Mesendoderm (in vitro differentiated cells): ENCODE measurements at places on chromosomes 12 and 14.

- no peak for DNase-seq
Observed at GRCh38 chr12:88775742-88776151, 195.5 kb upstream of the KITLG start.

DNA sequence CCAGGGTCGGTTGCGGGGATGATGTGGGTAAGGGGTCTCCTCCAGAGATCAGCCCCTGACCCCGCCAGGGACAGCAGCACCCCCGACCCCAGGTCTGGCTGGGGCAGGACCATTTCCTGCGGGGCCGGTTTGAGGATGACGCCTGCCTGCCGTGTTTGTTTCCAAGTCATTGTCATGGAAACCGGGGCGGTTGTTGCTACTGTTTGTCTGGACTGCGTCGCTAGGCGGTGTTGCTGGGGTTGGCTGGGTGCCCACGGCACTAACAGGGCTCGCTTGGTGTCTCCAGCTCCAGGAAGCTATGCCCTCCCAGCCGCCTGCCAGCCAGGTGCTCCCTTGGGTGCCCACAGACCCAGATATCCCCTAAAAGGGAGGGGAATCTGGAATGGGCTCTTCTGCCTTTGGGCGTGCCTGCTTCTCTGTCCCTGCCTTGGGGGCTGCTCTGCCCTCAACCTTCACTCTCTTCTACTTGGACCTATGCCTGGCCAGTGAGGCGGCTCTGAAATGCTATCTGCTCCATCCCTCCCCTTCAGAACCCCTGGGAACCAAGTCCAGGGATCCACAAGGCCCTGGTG lies 4.7 kb upstream of the CRIP1 start:
- peak; percentile 98 for DNase-seq

DNA sequence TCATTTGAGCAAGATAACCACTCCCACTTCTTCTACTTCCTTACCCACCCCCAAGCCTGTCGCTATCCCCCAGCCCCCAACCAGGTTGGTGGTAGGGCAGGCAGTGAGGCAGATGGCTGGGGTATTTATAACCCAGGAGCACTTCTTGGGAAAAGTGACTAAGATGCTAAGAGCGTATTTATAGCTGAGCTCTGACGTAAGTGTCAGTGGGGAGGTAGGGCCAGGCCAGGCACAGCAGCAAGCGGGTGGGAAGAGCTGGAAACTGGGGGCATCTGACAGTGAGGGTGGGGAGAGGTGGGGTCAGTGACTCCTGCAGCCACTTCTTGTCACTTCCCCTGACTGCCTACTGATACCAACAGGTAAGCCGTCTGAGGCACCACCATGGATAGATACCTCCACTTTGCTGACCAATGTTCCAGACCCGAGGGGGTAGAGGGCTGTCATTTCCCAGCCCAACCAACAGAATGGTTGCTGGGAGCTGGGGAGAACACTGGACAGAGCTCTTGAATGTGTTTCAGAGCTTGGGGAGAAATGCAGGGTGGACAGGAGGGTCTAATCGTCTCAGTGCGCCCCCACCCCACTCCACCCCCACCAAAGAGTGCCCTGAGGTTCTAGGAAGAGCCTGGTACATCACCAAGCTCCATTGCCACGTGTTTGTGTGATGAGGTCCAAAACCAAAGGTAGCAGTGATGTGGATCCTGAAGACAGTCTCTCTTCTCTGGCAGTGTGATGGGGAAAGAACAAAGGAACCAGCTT lies 2.7 kb upstream of the INHBE start:
- peak; percentile 92 for DNase-seq

- peak; percentile 11 for DNase-seq
Observed at GRCh38 chr12:106522708-106523107, 60.1 kb upstream of the RFX4 start.

- DNase-seq, result peak; percentile 85
Observed at GRCh38 chr12:132904718-132905328, 17.4 kb upstream of the CHFR start.

DNA sequence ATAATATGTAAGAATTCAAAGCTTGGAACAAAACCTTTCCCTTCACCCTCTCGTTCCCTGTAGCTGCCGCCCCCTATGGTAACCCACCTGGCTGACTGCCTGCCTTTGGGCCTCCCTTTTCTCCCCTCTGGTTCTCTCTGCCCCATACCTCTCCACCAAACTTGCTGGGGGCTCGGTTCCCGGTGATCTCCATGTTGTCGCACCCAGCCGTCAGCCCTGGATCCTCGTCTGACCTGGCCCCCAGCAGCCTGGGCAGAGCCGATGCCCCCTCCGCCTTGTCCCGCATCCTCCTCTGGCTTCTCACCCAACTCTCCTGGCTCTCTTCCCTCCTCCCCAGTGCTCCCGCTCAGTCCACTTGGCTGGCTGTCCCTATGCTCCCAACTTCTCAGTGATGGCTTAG lies 4.5 kb downstream of the CYP46A1 start:
- no peak for DNase-seq

DNA sequence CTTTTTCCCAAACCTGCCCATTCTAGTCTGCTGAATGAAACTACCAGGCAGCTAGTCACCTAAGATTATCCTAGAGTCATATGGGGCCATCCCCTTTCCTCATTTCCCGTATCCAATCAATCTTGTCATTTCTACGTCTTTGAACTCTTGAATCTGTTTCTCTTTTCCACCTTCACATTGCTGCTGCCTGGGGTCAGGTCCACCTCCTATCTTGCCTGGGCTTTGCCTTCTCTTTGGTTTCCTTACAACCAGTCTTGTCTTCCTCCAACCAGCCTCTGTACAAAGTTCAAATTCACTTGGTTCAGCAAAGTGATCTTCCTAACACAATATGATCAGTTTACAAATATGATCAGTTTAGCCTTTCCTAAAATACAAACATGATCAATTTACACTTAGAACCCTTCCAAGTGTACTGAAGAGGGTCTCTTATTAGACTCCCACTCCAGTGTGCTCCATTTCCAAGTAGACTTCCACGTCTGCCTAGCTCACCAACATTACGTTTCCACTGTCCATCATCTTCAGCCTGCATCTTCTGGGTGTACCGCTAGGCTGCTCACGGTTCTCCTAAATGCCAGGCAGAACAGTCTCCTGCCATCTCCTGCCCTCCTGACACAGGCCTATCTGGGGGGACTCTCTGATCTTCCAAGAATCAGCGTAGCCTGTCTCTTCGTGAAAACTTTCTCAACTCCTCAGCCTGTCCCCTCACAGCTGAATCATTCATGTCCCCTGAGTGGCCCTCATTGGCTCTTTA lies 4.1 kb upstream of the ACVR1B start:
- DNase-seq, result no peak

DNA sequence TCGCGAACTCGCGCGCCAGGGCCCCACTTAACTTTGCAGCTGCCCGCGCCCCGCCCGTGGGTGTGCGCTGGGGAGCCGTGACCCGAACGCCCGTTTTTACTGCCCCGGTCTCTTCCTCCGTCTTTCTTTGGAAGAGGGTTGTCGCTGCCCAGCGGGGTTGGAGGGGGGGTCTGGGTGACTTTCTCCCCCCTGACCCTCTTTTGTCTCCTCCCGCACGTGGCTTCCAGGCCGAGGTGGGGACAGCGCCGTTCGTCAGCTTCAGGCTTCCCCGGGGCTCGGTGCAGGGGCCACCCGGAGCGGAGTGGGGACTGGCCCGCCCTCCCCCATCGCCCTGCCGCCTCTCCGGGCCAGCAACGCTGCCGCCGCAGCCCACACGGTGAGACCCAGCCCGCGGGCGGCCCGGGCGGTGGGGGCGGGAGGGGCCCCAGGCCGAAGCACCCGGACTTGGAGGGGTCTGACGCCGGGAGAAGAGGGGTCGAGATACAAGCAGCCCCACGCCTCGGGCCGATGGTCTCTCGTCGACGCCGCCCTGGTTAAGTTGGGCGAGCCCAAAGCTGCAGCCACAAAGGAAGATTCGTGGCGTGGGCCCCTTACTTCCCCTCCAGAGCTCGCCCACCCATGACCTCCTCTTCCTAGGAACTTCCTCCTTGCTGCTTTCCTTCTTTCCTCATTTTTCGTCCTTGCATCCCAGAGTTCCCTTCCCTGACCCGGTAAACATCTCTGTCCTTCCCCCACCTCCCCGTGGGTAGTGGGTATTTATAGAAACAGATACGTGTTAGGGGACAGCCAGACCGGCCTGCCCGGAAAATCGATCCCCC lies 1.2 kb downstream of the DYRK2 start:
- DNase-seq, result peak; percentile 29

DNA sequence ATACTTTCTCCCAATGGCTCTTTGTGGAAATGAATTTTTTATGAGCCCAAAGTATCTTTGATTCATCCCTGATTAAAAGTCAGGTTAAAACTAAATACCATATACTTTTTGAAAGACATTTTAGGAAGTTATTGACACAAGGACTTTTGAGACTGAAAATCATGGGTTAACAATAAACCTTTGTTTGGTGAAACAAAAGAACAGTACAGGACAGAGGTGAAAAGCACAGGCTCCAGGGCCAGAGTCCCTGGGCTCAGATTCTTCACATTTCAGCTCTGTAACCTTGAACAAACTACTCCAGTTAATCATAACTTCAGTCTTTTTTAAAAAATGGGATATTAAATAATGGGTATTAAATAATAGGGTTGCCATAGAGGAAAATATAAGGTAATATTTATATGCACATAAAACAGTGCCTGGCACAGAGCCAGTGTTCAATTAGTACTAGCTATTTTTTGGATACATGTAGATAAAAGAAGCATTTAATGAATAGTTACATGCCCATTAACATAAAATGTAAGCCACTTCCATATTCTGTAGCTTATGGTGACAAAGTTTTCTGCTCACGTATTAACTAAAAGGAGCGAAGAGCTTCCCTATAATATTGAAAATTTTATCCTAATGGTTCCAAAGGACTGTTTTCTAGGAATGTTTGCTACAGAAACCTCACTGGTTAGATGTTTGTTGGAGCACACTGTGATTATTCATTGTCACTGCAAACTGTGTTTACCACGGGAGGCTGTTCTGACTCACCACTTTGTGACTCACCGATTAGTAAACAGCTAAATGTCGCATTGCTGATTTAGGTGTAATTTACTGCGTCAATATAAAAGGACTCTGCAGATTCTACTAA lies 255.4 kb downstream of the DAD1 start:
- DNase-seq, result peak; percentile 88

GRCh38 chr12:17992002-17992656 lies 97.9 kb downstream of the RERGL start:
- peak; percentile 49 for DNase-seq

GRCh38 chr14:69141550-69141949 lies 11.4 kb downstream of the DCAF5 start:
- DNase-seq, result peak; percentile 60

- no peak for DNase-seq
Observed at GRCh38 chr14:49193332-49194065, 392.7 kb downstream of the RPS29 start.

DNA sequence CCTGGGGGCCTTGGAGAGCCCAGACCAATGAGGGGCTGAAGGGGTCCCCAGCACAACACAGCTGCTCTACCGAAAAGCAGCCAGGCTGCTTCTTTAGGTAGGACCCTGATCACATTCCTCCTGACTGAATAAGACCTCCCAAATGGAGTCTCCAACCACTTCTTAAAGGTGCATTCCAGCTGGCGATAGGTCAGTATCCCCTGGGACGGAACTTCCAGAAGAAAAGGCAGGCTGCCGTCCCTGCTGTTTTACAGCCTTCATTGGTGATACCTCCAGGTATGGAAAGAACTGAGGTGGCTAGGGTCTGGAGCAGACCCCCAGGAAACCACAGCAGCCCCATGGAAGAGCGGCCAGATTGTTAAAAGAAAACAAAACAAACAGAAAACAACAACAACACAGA lies 340.6 kb downstream of the BTG1 start:
- DNase-seq, result no peak

GRCh38 chr12:116939734-116940133 lies 29.0 kb downstream of the FBXW8 start:
- no peak for DNase-seq

DNA sequence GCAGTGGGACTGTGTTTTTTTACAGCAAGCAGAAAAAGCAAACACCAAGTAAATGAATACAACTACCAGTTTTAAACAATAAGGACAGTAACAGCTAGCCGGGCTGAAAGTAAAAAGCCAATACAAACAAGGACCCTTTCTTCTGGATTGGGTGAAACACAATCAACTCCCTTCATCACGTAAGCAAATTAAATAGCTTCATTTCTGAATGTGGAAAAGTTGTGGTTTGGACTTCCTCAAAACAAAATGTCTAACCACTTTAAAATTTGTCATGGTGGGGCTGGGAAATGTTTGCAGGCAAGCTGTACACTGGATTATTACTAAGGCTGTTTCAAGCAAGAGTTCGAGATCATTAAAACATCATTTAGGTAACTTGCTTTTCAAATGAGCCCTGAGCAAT lies 47.4 kb downstream of the TCHP start:
- no peak for DNase-seq

DNA sequence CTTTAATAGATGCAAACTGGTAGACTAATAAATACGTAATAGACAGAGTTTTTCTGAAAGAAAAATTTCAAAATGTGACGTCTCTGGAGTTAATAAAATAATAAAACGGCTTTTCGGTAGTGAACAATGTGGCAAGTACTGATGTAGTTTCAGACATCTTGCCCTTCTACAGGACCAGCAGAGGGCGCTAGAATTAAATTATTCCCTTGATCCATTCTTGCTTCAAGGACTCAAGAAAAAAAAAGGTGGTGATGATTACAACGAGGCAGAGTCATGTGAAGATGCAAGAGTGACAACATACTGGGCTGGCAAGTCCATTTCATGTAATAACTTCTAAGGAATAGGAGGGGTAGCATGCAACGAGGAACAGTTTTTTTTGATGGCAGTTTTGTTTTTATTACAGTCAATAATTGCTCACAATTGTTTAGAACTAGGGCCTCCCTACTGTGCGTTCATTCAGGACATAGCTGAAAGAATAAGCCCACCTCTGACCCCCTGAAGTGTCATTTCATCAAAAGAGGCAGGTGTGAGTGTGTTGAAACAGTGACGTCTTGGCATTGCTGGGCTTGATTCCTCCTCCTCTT lies 101.0 kb upstream of the GZMB start:
- DNase-seq, result peak; percentile 82

DNA sequence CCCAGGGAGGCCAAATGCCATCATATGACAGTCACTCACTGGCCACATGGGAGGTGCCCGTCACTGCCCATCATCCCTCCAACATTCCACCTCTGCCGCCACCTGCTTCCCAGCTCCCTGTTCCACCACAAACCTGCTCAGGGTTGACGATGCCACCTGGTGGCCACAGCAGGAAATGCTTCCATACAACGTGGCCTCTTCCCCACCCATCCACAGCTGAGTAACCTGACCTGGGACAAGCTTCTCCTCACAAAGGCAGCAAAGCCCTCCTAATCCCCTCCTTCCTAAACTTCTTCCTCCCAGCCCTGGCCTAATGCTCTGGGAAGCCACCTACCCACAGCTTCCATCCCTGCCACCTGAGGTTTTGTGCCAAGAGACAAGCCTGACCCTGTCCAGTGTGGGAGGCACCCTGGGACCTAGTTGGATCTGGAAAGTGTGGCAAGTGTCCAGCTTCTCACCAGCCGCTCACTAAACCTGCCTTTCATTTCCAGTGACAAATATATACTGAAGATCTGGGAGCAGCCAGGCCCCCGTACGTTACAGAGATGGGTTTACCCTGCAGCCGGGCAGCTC lies 4.3 kb downstream of the DEGS2 start:
- DNase-seq, result peak; percentile 88

- no peak for DNase-seq
Observed at GRCh38 chr12:93602897-93603668, 30.6 kb downstream of the SOCS2 start.

DNA sequence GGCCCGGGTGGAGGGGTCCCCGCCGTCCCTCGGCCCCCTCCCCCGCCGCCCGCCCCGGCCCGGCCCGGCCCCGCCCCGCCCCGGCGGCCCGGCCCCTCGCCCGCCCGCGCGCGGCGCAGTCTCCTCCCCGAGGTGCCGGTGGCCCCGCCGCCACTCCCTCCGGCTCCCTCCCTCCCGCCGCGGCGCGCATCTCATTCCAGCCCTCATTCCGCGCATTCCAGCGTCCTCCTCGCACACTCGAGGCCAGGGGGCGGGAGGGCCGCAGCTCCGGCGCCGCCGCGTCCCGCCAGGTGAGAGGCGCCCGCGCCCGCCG lies at the start of gene TEAD4:
TSS of gene TEAD4 (plus strand) at position 206 of the 313 bp plus-strand sequence.
- peak; percentile 95 for DNase-seq
